ENCODE measurements at places on chromosomes 12 and 14. TPM values are rescaled to one million over a fixed set of nuclear protein-coding genes. Genes with fewer than 3 reads are reported as not detected.

Gene PELI2
- polyA plus RNA-seq, result 0.04 TPM

Gene CLEC2B
- polyA plus RNA-seq, result 1.2 TPM

Gene TPPP2
- polyA plus RNA-seq, result not detected

Gene INHBC
- polyA plus RNA-seq, result not detected

Gene P2RX7
- polyA plus RNA-seq, result 0.04 TPM

Gene PMCH
- not detected for polyA plus RNA-seq

Gene RIMBP2
- not detected for polyA plus RNA-seq

Gene HOXC10
- polyA plus RNA-seq, result 32.0 TPM

Gene ASIC1
- polyA plus RNA-seq, result 4.3 TPM

Gene RBP5
- not detected for polyA plus RNA-seq

Gene GNG2
- polyA plus RNA-seq, result 7.4 TPM

Gene RNU4-1
- polyA plus RNA-seq, result not detected

Gene LACRT
- polyA plus RNA-seq, result not detected

Gene PRKD1
- polyA plus RNA-seq, result 0.23 TPM
